Activated T-cell treated with anti-CD3 and anti-CD28 coated beads, Interleukin-2, amount 50 U/mL, for 4 hours (primary cell): ENCODE measurements at places on chromosomes 13 and 19. TPM values are rescaled to one million over a fixed set of nuclear protein-coding genes. Genes with fewer than 3 reads are reported as not detected.

- DNase-seq, result no peak
These were observed 95.9 kb downstream of the DACH1 start for GRCh38 chr13:71771144-71771543.

DNA sequence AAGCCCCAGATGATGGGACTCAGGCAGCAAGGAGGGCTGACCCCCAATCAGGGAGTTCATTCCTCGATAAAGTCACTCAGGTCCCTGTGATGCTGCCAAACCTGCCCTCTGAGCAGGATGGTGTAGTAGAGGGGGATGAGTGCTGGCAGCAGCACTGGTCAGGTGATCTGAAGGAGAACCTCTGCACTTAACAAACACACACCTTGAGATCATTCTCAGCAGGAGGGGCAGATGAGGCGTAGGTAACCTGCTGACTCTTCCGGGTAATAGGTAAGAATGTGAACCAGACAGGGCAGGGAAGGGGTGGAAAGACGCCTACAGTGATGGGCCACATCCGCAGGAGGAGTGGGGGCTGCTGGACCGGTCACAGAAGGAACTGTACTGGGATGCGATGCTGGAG, 3.2 kb downstream of the ZNF446 start:
- DNase-seq, result no peak

- DNase-seq, result no peak
These were observed 150.2 kb downstream of the LHFPL6 start for GRCh38 chr13:39452834-39453233.

GRCh38 chr19:4870025-4870700, 2.7 kb upstream of the PLIN3 start:
- no peak for DNase-seq

- no peak for DNase-seq
These were observed 102.2 kb upstream of the IPO5 start for GRCh38 chr13:97851269-97851668.

DNA sequence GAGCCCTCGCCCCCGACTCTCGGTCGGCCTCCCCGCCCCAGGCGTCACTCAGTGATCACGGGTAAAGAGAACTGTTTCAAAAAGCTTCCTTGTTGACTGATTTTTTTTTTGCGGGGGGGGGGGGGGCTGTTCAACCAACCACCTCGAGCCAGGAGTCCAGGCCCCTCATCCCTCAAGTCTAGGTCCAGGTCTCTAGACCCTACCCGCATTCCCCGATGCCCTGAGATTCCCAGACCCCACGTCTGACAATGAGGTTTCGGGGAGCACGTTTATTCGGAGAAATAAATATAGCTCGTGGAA, 4.3 kb downstream of the HRC start:
- DNase-seq, result no peak

- no peak for DNase-seq
These were observed 966.7 kb downstream of the PCDH17 start for GRCh38 chr13:58598241-58598640.

DNA sequence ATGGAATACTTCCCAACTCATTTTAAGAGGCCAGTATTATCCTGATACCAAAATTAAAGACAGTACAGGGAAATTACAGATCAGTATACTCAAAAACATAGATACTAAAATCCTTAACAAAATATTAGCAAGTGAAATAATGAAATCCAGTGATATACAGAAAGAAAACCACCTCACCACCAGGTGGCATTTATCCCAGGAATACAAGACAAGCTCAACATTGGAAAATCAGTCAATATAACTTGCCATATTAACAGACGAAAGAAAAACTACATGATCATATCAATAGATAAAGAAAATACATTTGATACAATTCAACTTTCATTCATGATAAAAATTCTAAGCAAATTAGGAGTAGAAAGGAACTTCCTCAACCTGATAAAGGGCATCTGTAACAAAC, 6.7 kb upstream of the GNA15 start:
- DNase-seq, result no peak

- peak; percentile 21 for DNase-seq
These were observed 934 bp downstream of the N4BP2L2 start for GRCh38 chr13:32537580-32538142.

DNA sequence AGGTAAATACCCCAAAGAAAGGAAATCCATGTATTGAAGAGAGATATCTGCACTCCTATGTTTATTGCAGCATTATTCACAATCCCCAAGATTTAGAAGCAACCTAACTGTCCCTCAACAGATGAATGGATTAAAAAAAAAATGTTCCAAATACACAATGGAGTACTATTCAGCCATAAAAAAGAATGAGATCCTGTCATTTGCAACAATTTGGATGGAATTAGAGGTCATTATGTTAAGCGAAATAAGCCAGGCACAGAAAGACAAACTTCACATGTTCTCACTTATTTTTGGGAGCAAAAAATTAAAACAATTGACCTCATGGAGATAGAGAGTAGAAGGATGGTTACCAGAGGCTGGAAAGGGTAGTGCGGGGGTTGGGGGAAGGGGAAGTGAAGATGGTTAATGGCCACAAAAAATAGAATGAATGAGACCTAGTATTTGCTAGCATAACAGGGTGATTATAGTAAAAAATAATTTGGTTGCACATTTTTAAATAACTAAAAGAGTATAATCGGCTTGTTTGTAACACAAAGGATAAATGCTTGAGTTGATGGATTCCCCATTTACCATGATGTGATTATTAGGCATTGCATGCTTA, 9.7 kb upstream of the ZNF709 start:
- no peak for DNase-seq

GRCh38 chr19:7480222-7480969, 8.4 kb downstream of the PEX11G start:
- DNase-seq, result no peak

DNA sequence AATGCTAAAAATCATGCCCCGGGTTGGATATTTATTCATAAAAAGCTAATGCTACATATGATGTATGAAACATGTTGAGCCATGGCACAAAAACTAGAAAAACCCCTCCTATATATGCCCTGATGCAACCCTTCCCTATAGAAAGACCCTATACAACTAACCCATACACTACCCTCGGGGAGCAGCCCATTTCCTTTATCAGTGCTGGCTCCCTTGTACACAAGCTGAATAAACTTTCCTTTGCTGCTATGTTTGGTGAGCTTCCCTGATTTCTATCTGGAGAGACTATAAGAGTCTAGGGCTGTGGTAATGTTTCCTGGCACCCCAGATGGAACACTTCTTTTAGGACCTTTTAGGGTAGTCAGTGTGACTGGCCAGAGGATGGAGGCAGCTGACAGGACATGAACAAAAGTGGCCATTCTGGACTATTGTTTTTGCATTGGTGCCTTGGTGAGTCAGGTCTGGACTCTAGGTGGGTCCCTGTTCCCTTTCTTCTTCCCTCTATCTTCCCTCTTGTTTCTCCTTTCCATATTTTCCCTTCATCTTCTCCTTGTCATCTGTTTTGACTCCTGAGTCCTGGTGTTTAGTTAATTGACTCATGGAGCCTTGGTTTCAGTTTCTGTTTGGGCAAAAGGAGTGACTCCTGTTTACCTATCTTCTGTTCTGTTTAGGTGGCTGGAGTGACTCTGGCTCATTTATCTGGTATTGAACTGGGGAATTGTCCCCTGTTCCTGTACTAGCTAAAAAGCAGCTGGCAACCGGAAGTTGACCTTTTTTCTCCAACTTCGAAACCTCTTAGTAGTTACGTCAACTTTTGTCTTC, 1321.8 kb upstream of the PCDH9 start:
- no peak for DNase-seq

- DNase-seq, result no peak
These were observed 1.1 kb upstream of the APOE start for GRCh38 chr19:44904426-44904994.

DNA sequence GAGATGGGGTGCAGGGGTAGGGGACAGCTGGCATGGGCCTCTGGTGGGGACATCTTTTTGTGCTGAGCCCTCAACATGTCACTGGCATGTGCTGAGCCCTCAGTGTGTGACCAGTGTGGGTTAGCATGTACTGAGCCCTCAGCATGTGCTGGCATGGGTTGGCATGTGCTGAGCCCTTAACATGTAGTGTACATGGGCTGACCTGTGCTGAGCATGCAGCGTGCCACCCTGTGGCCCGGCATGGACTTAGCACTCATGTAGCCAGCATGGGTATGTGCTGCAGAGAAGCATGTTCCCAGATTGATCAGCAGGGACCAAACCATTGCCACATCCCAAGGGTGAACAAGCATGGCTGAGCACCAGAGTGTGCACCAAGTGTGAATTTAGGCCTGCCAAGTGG, 11.5 kb downstream of the HIPK4 start:
- DNase-seq, result no peak

DNA sequence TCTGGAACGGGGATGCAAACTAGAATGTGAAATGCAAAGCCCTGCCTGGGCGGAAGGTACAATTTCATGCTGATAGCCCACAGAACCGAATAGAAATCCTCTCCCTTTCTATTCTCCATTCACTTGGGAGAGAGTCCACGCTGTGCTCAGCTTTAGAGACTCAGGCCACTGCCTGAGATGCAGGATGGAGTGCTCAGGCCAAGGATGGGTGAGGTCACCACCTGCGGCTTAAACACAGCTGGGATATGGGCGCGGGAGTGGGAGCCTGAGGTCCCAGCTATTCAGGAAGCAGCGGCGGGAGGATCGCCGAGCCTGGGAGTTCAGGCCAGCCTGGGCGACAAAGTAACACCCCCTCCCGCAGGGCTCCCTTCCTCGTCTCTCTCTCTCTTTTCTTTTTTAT, 446 bp upstream of the ZNF83 start:
- DNase-seq, result no peak

ZNF729 gene
- total RNA-seq, result not detected

KLK3 gene
- not detected for total RNA-seq

ZNF837 gene
- total RNA-seq, result 1.2 TPM

KIRREL2 gene
- total RNA-seq, result 0.86 TPM

ECSIT gene
- total RNA-seq, result 88.1 TPM

ZNF121 gene
- total RNA-seq, result 63.3 TPM
